Mesothelial cell of epicardium (in vitro differentiated cells): ENCODE measurements at places on chromosomes 11 and 22.

DNA sequence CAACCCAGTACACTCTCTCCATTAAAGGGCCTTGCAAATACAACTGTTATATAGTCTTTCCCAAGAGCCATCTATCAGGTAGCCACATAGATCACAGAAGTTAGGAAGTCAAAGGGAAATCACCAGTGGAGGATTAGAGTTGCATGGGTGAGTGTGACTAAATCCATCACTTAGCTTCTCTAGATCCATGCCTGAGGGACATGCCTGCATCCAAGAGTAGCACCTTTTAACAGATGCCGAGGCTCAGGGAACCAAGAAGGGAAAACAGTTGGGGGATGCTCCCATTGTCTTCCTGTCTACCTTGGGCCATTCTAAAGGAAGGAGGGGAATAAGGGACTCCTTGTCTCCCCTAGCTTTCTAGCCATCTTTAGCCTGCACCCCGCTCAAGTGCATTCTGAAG, 77.9 kb downstream of the XRRA1 start:
- no peak for DNase-seq

GRCh38 chr22:48662476-48663135, 1165.1 kb downstream of the BRD1 start:
- DNase-seq: no peak

DNA sequence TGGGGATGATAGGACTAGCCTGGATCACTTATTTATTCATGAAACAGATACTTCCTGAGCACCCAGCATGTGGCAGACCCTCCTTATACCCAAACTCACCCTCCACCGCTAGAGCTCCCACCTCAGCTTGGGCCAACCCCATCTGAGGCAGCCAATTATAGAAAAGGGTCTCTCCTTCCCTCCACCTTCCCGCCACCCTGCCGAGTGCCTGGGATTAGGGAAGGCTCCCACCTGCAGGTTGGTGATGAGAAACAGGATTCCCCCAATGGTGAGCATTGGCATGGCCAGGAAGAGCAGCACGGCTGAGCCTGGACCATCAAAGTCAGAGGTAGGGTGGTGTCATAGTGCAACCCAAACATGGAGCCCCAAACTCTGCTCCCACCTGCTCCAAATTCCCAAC, 5.9 kb downstream of the SLC43A3 start:
- no peak for DNase-seq

- no peak for DNase-seq
Measured at GRCh38 chr11:61862714-61863547, 28.4 kb downstream of the FADS3 start.

DNA sequence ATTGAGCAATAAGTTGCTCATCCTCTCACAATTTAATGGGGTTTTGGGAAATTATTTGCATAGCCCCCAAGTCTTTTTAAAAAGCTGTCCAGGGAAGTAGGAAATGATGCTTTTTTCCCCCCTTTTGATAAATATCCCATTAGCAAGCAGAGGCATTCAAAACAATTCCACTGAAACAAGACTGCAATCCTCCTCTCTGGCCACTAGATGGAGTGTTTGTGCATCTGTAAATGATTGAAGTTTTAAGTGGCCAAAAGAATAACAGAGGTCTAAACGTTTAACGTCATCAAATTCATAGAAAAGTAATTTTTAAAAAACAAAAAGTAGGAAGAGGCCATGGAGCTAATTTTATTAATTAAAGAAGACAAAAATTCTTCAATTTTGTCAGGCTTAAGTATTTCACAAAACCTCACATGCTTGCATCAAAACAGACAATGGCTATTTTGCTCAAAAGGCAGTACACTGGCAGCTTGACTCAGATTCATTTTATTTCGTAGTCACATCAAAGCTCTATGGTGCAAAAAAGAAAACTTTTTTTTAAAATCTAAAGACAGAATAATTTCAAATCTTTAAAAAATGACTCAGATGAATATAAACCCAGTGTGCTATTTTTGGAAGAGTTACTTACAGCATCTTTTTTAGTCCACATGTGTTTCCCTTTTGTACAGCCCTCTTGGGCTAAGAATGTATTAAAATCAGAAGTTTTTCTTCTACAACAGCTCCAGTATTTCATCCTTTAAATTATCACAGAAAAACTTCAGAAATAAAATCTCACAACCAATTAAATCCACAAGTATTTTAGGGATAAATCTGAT, 17.8 kb downstream of the CHORDC1 start:
- DNase-seq: no peak

DNA sequence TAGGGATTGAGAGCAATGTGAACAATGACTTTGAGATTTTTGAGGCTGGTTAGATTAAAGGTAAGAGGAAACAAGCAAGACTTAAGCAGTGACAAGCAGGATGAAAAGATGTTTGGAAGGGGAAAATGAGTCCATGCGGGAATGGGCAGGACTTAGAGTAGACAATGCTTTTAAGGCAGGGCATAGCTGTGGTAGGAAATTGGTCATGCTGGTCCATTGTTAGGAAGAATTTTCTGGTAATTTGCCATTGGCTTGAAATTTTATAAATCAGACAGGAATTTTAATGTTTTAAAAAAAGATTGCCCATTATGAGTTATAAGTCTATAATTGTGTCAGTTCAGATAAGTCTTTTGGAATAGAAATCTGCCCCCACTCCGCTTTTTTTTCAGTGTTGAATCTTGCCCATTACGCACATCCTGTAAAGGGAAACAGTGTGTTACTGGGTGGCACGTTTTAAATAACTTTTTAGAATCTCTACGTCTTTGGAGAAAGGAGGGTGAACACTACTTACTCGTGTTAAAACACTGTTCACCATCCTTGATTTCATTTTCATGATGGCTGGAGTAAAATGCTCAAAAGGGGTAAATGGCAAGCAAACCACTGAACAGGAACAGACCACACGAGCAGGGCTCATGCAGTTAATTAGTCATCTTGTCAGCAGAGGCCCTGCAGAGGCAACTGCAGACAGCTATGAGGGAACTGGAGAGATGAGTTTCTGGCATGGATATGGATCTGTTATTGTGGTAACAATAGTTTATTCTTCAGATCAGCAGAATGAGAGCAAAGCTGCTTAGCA, 25.0 kb downstream of the SWAP70 start:
- no peak for DNase-seq

GRCh38 chr11:116229236-116229970, 543.4 kb downstream of the BUD13 start:
- no peak for DNase-seq

GRCh38 chr11:126740846-126741245, 259.7 kb downstream of the KIRREL3 start:
- no peak for DNase-seq

- no peak for DNase-seq
Measured at GRCh38 chr11:107179829-107180228, 161.6 kb upstream of the GUCY1A2 start.
